SHP77 treated with DMSO at 0.1 percent for 48 hours (cell line): ENCODE measurements at places on chromosomes 7 and 10.

- DNase-seq = no peak
Measured at GRCh38 chr7:365593-365992, 75.6 kb downstream of the FOXL3 start.

GRCh38 chr7:106568002-106568679 lies 92.8 kb downstream of the CCDC71L start:
- no peak for DNase-seq

- DNase-seq = peak; percentile 19
Measured at GRCh38 chr10:117226813-117227451, 14.0 kb upstream of the SLC18A2 start.

DNA sequence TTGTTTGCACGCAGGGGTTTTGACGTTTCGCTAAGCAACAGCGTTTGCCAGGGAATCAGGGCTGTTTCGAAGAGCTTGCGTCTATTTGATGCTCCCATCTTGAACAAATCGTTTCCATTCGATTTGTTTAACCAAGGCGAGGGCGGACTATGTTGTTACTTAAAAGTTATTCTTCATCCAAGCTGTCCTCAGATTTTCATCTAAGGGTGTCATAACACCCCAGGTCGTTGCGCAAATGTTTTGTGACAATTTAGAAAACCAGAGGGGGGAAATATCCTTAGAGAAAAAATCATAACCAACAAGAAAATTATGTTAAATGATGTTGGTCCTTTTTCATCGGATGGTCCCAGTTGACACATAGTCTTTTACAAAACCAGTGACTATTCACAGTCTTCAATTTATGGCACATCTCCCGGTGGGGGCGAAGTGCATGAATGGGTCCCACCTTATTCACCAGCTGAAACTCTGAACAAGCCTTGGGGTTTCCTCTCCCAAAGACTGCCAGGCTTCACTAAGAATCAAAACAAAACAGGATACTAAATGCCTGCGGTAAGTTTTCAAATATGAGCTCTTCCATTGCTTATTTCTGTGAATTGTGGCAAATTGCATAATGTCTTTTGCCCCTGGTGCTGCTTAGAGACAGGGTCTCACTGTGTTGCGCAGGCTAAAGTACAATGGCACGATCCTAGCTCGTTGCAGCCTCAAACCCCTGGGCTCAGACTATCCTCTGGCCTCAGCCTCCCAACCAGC lies 109.9 kb downstream of the REEP3 start:
- no peak for DNase-seq

DNA sequence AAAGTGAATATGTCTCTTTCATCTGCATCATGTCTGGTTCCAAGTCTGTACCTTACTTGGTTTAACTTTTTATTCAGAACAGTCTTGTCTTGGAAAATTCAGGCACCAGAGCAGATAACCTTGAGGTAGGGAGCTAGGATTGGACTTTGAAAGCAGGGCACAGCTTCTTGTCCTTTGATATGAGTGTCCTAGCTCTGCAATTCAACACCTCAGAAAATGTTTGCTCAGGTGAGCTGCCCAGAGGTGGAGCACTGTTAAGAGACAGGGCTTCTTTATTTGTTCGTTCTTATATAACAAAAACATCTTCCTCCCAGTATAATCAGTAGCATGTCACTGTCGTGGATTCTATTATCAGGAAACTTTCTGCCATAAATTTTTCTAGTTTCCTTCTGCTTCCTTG lies 118.3 kb downstream of the LRRC4 start:
- no peak for DNase-seq

GRCh38 chr10:71844084-71844483 lies 7.0 kb downstream of the PSAP start:
- no peak for DNase-seq

GRCh38 chr10:79046326-79046725 lies 22.4 kb upstream of the ZMIZ1 start:
- DNase-seq = no peak

DNA sequence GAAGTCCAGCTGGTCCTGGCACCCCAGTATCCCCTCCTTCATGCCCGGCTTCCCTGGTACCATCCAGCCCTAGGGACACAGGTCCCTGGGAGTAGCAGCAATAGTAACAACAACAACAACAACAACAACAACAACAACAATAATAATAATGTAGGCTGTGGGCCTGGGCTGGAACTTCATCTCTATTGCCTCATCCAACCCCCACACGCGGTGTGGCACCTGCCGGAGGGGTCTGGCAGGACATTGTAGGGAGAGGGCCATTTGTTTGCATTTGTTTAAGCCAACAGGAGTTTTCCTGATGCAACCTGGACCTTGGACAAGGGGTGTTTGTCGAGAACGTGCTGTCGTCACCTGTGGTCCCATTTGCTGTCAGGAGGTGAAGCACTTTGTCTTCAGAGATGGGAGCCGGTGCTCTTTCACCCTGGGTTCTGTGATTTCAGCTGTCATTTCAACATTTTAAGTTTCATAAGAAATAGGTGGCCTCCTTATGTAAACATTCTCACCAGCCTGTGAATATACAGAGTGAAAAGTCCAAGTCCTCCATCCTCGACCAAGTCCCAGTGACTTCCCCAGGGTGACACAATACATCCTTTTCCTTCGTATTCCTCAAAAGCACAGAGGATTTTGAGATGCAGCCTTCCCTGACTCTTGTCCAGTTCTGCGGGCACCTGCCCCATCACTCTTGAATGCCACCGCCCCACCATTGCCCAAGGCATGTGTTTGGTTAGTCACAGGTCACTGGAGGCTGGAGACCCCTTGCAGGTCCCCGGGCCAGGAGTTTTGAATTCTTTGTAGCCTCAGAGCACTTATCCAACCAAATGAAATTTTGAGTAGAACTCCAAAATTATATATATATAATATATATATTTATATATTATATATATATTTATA lies 9.2 kb downstream of the LHPP start:
- peak; percentile 53 for DNase-seq

DNA sequence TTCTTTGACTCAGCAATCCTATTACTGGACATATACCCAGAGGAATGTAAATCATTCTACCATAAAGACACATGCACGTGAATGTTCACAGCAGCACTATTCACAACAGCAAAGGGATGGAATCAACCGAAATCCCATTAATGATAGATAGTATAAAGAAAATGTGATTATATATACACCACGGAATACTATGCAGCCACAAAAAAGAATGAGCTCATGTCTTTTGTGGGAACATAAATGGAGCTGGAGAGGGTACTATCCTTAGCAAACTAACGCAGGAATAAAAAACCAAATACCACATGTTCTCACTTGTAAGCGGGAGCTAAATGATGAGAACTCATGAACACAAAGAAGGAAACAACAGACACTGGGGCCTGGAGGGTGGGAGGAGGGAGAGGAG lies 201.9 kb downstream of the DNAJC1 start:
- no peak for DNase-seq

GRCh38 chr7:23410446-23411183 lies 59.7 kb downstream of the IGF2BP3 start:
- DNase-seq = no peak

DNA sequence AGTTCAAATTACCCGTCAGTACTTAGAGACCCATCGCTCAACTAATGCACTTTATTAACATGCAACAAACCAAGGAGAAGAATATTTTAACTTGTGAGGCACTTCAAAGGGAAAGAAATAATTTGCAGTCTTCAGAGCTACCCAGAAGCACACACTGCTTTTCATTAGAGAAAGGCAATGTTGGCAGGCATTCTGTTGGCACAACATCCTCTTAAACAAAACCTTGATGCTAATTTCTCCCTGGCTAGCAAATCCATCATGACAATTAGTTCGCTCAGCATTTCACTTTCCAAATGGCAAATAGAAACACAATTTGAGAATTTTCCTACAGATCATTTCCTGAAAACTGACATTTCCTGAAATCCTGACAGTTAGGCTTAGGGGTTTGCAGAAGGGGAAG lies 155.6 kb upstream of the FAM13C start:
- DNase-seq = no peak

GRCh38 chr7:80619741-80620140 lies 18.7 kb upstream of the CD36 start:
- DNase-seq = no peak

GRCh38 chr10:43227911-43228782 lies 38.7 kb downstream of the RASGEF1A start:
- DNase-seq = no peak

DNA sequence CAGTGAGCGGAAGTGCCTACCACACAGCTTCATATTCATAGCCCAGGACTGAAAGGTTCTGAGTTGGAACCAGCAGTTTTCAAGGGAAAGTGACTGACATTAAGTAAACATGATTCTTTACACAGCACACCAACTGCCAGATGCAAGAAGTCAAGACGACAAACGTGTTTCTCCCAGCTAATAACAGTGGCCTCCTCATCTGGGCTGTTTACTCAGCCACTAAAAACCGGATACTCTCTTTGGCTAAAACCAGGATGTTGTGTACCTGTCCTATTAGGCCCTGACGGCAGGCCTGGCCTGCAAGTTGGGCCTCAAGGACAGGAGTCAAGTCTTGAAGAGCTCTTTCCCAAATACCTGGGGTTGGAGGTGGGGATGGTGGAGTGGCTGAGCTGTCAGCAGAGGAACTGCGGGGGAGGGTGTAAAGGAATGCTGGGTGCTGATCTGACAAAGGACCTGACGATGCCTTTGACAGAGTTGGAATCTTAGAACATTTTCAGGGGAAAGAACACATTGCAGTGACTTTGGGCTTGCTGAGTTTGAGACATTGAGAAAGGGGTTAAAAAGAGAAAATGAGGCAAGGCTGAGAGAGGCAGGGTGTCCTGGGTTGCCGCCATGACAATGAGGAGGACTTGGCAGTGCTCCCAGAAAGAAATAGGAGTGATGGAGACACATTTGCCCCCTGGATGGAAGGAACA lies 57.7 kb downstream of the STEAP1B start:
- DNase-seq = peak; percentile 36

GRCh38 chr7:16813232-16813616 lies 8.4 kb upstream of the AGR2 start:
- DNase-seq = no peak

DNA sequence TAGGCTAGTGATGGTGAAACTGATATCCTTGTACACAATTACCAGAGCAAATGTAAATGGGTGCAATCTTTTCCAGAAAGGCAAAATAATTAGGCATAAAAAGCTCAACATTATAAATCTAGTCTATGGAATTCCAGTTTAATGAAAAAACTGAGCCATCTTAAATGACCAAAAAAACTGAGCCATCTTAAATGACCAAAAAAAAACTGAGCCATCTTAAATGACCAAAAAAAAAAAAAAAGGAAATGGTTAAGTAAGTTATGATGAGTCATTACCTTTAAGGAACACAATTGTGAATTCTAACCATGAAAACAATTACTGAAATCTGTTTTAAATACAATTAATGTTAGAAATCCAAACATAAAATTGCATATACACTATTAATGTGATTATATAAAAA lies 25.3 kb downstream of the USP6NL start:
- DNase-seq = no peak

DNA sequence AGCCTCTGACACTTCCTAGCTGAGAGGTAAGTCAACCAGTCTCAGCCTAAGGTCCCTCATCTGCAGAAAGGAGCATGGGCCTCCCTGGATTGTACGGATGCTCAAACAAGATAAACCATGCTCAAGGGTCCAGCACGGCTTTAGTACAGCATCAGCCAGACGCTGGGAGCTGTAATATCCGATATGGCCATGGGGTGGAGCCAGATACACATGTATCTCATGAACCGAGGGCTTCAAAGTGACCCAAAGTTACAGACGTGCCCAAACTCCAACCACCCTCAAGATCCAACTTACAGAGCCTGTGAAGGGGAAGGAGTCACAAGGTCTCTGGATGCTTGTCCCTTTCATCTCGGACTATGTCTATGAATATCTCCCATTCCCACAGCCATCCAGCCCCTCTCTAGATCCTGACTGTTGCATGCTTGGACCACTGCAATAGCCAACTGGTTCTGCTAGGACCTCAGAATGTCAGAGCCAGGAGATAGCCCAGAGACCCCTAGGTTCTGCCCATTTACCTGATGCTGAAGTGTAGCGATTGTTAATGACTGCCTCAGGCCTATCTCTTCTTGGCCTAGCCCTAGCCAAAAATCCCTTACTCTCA lies 142.4 kb downstream of the SH3PXD2A start:
- no peak for DNase-seq

GRCh38 chr10:31383810-31384588 lies 65.0 kb downstream of the ZEB1 start:
- DNase-seq = no peak

DNA sequence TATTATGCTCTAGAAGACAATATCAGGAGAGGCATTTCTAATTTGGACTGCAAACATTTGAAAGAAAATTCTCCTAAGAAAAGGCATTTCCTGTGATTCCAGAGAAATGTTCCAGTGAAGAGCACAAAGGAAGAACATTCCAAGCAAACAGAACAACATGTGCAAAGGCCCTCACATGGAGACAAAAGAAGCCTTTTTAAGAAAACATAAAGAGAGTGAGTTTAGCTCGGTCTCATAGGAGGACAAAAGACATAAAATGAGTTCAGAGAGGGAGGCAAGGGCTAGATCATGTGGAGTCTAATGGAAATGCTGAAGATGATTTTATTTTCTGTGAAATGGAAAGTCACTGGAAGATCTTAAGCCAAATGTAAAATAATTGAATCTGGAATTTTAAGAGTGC lies 269.8 kb upstream of the HGF start:
- no peak for DNase-seq

- no peak for DNase-seq
Measured at GRCh38 chr10:71659111-71659634, 60.4 kb downstream of the C10orf105 start.

DNA sequence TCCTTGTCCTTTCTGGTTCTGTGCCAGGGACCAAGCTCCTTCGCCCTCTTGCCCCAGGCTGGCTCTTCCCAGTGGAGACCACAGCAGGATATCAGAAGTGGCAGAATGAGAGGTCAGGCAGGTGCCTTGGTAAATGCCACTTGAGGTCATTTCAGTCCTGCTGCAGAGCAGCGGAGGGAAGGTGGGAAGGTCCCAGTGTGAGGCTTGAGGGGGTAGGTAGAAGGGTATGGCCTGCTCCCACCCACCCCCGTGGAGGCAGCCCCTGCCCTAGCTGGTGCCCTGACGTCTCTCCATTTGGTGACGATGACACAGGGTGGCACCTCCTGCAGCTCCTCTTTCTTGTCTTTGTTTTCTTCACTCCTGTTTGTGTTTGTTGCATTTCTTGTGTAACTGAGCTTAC lies 538.8 kb downstream of the TCERG1L start:
- DNase-seq = no peak

DNA sequence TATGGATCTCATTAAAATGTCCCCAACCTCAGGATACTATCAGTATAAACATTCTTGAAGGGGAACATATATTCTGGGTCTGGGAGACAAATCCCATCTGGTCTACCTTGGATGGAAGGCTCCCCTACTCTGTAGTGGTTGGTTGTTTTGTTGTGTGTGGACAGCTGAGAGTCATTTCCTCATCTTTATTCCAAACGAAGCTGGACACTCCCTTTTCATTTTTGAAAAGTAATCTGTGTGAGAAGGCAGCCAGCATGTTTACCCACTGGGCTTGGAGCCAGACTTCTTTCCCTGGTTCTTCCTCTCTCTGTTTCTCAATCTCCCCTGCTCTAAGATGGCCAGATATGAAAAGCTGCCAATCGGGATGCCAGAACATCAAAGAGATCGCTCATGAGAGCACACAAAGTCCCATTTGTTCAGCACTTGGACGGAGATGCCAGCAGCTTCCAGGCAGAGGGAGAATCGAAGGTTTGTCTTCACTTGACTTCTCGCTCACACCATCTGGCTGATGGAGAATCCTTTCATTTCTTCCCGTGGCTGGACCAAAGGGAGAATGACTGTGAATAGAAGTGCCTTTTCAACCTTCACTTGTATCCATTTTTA lies 108.1 kb upstream of the AGR3 start:
- peak; percentile 92 for DNase-seq

GRCh38 chr7:64400401-64400800 lies 86.6 kb downstream of the ZNF736 start:
- no peak for DNase-seq
